Uterus (tissue), 4 donors: ENCODE measurements at places on chromosomes 4 and X. TPM values are rescaled to one million over a fixed set of nuclear protein-coding genes. Genes with fewer than 3 reads are reported as not detected.

DNA sequence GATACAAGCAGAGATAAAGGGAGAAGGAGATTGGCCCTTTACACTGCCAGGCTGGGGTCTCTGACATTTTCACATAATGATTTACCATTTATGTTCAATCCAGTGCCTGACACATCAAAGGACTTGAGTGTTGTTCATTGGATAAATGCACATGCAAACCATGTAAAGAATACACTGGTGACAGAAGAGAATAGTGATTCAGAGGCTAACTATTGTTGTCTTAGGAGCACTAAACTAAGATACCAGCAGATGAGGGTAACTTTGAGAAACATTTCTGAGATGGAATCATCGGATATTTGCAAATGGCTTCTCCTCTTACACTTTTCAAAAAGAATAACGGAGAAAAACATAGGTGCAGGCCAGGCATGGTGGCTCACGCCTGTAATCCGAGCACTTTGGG is 67.3 kb upstream of the HHIP start:
- no peaks in the 10 kb centered on the region for H3K4me1 ChIP-seq
- H3K27me3 ChIP-seq, result no peaks in the 10 kb centered on the region
- H3K27ac ChIP-seq, result no peak overlapping the region
- H3K4me3 ChIP-seq, result no peak overlapping the region

- no peak overlapping the region for H3K27ac ChIP-seq
- no peaks in the 10 kb centered on the region for H3K27me3 ChIP-seq
- no peak for DNase-seq
- H3K4me3 ChIP-seq, result no peak overlapping the region
- H3K36me3 ChIP-seq, result no peaks in the 10 kb centered on the region
- H3K4me1 ChIP-seq, result no peaks in the 10 kb centered on the region
These were observed 64.3 kb downstream of the TASL start for GRCh38 chrX:30513284-30513683.

- no peak overlapping the region for H3K27ac ChIP-seq
- DNase-seq, result no peak
- H3K4me3 ChIP-seq, result no peak overlapping the region
- no peaks in the 10 kb centered on the region for H3K27me3 ChIP-seq
- H3K4me1 ChIP-seq, result no peaks in the 10 kb centered on the region
These were observed 42.4 kb downstream of the PPP3CA start for GRCh38 chr4:101304916-101305315.

DNA sequence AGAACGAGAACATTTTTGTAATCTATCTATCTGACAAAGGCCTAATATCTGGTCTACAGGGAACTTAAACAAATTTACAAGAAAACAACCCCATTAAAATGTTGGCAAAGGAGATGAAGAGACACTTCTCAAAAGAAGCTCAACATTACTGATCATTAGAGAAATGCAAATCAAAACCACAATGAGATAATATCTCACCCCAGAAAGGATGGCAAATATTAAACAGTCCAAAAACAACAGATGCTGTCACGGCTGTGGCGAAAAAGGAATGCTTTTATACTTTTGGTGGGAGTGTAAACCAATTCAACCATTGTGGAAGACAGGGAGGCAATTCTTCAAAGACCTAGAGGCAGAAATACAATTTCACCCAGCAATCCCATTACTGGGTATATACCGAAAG is 2284.8 kb downstream of the ARAP2 start:
- no peaks in the 10 kb centered on the region for H3K27me3 ChIP-seq
- H3K4me1 ChIP-seq, result no peaks in the 10 kb centered on the region
- DNase-seq, result no peak
- H3K4me3 ChIP-seq, result no peak overlapping the region
- H3K36me3 ChIP-seq, result no peaks in the 10 kb centered on the region

DNA sequence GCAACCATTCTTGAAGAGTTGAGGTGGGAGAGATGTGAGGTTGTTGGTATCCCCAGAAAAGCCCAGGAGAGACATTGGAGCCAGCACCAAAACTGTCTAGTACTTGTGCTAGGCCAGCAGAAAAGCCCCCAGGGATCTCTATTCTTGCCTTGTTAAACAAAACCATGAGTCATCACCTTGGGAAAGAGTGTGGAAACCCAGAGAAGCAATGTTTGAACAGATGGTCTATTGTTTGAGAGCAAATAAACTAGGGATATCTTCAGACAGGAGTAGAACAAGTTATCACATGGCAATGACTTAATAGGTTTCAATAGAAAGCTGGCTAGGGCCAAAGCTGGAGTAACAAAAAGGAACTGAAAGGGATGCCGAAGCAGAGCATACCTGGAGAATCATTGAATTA is 195.7 kb upstream of the CASK start:
- no peak overlapping the region for H3K27ac ChIP-seq
- no peak overlapping the region for H3K4me3 ChIP-seq
- no peaks in the 10 kb centered on the region for H3K36me3 ChIP-seq
- DNase-seq, result no peak
- H3K4me1 ChIP-seq, result no peaks in the 10 kb centered on the region
- no peaks in the 10 kb centered on the region for H3K27me3 ChIP-seq

The RHOXF2B gene
- total RNA-seq, result not detected

The SH2D1A gene
- total RNA-seq, result 2.4 TPM
